NCI-H2029 treated with DMSO at 0.1 percent for 48 hours (cell line): ENCODE measurements at places on chromosomes 16 and 17.

DNA sequence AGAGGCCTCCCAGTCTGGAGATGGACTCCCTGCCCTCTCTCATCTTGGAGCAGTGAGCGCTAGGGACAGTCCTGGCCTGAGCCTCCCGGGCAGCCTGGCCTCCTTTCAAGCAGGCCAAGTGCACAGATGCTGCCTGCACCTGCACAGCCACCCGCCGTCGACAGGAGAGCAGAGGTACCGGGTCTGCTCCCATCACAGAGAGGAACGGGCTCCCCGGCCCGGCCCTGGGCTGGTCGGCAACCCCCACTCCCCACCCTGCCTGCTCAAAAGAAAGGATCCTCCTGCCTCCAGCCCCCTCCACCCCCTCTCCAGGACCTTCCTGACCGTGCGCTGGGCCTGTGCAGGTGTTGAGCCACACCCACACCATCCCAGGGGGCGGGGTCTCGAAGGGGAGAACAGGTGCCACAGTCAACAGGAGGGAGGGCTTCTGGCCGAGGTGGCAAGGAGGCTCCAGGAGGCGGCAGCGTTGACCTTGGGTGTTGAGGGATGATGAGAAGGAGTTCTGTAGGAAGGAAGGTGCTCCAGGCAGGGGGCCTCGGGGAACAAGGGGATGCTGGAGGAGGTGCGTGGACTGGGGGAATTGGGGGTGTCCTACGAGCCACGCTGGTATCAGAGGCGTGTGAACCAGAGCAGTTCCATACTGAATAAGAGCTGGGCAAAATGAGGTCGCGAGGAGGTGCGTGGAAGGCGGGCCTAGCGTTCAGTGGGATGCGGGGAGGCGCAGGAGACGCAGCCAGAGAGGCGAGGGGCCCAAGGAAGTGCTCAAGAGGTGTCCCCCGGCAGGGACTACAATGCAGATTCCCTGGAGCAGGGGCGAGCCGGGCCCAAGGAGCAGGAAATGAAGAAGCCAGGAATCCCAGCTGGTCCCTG lies 967 bp upstream of the CDH15 start:
- peak; percentile 6 for DNase-seq

GRCh38 chr17:27741361-27741861 lies 58.9 kb downstream of the NOS2 start:
- no peak for DNase-seq

DNA sequence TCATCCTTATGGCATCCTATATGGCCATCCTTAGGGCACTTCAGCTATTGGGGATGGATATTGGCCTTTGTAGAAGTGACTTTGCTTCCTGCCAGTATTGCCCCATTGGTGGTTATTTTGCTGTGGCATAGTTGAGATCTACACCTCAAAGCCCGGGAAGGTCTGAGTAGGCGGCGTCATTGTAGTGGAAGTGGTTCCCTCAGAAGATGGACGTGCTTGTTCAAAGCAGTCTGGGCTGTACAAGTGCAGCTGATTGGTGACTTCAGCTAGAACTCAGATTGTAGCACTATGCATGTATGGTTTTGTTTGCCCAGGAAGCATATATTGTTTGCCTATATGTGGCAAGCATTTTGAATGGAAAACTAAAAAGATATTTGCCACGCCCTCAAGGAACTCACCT lies 83.2 kb downstream of the TMC6 start:
- no peak for DNase-seq

DNA sequence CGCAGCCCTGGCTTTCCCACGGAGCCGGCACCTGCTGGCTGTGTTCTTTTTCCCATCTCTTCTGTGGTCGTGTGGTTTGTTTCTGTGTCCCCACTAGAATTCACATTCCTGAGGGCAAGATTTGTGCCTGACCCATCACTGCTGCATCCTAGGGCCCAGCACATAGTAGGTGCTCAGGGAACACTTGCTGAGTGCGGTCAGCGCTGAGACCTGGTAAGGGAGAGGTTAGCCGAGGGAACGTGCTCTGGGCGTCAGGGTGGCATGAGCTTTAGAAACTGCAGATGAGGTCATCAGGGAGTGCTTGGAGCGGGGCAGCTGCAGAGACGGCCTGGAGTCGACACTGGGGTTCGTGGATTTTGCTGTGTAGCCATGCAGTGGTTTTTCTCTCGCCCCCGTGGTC lies 5.9 kb downstream of the DEF8 start:
- DNase-seq: no peak

DNA sequence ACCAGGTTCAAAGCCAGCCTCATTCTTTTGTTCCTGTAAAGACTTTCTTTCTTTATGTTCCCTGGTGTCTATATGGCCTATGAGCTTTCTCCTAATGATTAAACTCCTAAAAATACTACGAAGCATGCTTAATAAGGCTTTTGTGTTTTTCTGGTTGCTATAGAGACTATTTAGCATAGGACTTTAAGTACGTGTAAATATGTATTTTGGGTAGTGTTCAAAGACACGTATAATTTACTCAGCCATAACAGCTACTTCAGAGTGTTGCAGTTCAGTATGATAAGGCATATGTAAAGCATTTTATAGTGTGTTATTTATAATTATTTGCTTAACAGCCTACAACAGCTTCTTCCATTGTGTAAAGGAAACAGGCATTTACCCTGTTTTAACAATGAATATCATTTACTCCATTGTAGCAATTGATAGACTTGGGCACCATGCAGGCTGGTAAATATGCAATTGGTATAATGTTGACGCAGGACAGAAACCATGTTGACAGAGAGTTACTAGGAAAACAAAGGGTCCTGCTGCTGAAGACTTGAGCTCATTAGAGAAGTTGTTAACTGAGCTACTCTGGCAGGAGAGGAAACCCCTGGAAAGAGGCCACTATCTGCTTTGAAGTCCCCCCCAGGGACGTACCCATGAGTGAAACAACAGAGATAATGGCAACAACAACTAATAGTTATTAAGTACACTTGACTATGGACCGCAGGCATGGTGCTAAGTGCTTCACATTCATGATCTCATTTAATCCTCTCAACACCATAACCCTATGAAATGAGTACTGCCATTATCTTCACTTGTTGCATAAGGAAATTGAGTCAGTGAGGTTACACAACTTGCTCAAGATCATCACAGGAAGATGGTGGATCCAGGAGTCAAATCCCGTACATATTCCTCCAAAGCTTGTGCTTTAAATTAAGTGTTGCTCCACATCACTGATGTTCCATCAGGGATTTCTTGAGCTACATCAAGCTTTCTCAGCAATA lies 342.2 kb upstream of the DYNLRB2 start:
- peak; percentile 72 for DNase-seq

DNA sequence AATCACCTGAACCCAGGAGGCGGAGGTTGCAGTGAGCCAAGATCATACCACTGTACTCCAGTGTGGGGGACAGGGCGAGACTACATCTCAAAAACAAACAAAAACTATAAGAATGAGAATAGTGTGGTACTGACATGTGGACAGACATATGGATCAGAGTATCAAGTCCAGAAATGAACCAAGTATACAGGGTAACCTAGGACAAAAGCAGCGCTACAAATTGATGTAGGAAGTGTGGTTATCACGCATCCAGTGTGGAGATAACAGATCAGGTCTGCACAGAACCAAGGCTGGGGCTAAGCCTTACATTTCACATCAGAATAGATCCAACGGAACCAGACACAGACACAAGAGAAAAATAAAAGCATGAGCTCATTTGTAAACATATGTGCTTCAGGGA lies 23.0 kb upstream of the C16orf95 start:
- no peak for DNase-seq

DNA sequence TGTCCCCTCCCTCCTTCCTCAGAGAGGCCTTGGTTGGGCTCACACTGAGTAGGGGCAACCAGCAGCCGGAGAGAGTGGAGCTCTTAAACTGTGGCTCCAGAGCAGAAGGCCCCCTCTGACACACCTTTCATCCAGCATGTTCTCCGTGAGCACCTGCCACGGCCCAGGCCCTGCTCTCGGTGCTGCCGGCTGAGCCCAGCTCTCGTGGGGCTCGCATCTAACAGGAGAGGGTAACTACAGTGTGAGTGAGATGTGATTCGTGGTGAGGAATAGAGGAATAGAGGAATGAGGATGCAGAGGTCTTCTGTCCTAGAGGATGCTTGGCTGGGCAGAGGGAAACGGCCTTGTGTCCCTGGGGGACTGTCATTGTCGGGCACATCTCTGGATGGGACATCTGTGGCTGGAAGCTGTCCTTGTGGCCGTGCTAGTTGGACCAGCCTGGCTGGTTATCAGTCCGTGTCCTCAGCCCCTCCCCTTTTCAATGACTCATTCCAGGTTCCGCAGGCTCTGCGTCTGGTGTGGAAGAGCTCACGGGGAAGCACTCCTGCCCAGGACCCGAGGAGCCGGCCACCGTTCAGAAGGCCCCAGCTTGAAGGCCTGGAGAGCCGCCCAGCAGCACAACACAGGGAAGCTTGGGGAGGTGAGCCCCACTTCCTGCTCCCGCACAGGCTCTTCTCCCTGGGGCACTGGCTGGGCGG lies 11.9 kb upstream of the DNASE1 start:
- no peak for DNase-seq

GRCh38 chr17:42985225-42985624 lies 4.9 kb downstream of the RUNDC1 start:
- no peak for DNase-seq

- no peak for DNase-seq
These were observed 69.6 kb downstream of the RBFOX3 start for GRCh38 chr17:79541056-79541850.

DNA sequence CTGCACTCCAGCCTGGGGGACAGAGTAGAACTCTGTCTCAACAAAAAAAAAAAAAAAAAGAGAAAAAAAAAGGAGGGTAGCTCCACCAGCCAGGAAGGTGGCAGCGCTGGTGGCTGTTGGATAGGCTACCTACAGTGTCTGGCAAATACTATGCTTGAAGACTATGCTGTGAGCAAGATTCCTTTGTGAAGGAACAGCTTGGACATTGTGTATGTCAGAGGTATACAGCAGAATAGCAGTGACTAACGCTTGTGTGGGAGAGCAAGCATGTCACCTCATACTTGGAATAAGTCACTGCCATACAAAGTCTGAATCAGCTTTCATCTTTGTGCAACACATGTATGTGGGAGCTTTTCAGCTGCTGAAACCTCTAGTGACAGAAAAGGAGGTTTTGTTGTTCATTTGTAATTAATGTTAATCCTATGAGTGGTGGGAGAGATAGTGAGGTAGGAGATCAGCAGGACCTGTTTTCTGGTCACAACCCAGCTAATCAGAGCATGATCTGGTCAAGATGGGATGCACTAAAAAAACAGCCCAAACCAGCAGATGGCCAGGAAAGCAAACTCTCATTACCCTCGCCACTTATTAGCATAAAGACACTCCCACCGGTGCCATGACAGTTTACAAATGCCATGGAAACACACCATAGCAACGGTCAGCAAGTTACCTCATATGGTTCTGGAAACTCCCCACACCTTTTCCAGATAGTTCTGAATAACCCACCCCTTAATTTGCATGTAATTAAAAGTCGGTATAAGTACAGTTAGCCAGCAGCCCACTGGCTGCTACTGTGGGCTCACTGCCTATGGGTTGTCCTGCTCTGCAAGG lies 6.8 kb upstream of the ITGAD start:
- no peak for DNase-seq

DNA sequence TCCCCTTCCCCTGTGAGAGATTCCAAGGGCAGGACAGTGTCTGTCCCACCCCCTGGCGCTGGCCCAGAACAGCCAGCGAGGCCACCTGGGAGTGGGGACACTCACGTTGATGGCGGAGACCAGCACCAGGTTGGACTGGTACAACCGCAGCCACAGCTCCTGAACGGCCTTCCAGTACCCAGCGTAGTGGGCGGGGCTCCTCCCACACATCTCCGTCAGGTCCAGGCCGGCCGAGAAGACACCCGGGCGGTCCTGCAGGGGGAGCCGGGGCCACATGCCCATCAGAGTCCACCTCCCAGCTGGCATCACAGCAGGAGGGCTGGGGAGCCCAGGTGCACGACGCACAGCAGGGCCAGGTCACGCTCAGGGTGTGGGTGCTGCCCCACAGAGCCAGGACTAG lies 7.1 kb downstream of the ECI1 start:
- DNase-seq: no peak

- DNase-seq: no peak
These were observed 42.8 kb upstream of the SALL1 start for GRCh38 chr16:51193879-51194278.

DNA sequence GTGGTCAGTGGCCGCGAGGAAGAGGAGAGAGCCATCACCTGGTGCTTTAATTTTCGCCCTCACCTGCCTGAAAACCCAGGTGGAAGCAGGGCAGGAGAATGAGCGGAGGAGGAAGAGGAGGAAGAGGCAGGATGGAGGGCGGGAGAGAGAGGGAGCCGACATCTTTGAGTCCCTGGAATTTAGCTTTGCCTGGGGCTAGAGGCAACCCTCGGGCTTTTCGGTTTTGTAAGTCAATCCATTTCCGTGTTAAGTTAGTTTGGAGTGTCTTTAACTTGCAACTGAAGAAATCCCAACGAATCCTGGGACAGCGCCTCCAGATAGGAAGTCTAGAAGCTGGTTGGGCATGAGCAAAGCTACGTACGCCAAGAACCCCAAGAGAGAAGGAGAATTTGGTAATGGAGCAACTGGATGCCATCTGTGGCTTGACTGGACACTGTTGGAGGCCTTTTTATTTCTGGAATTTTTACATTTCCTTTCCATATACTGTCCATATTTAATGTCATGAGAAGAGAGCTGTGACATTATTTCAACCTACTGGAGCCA lies 36.9 kb upstream of the ATP2A3 start:
- DNase-seq: no peak

- no peak for DNase-seq
These were observed 23.4 kb downstream of the PIK3R5 start for GRCh38 chr17:8941980-8942622.

GRCh38 chr16:81521141-81521626 lies 76.6 kb downstream of the CMIP start:
- no peak for DNase-seq

DNA sequence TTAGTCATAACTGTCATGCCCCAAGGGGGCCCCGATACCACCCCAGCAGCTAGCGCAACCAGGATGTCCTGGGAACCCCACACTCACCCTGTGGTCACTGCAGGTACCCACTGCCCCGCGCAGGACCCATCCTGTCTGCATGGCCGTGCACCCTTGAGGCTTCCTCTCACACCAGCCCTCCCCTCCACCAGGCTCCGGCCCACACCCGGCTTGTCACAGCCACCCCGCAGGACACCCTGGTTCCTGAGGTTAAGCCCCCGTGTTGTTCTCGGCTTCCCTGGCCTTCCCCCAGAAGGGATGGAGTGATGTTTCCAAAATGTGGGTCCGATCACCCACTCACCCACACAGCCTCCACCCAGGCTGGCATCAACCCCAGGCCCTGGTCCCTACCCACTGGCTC lies 7.5 kb downstream of the DNASE1L2 start:
- DNase-seq: no peak

DNA sequence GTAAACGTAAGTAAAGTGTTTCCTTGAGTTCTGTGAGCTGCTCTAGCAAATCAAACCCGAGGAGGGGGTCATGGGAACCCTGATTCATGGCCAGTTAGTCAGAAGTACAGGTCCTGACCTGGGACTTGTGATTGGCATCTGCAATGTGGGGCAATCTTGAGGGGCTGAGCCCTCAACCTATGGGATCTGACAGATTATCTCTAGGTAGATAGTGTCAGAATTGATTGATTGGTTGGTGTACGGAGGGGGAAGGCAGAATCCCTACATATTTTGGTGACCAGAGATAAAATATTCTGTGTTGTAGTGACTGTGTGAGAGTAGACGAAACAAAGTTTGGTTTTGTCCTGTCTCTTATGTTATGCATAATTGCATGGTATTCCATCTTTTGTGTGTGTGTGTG lies 100.5 kb upstream of the NETO2 start:
- DNase-seq: no peak

GRCh38 chr16:68429076-68429854 lies 19.0 kb downstream of the SMPD3 start:
- DNase-seq: no peak

- peak; percentile 17 for DNase-seq
These were observed 1.9 kb upstream of the C16orf74 start for GRCh38 chr16:85752511-85753420.

GRCh38 chr17:12536472-12536871 lies 129.2 kb upstream of the MYOCD start:
- no peak for DNase-seq
